Omental fat pad (tissue), 4 donors: ENCODE measurements at places on chromosomes 6 and 20. TPM values are rescaled to one million over a fixed set of nuclear protein-coding genes. Genes with fewer than 3 reads are reported as not detected.

DNA sequence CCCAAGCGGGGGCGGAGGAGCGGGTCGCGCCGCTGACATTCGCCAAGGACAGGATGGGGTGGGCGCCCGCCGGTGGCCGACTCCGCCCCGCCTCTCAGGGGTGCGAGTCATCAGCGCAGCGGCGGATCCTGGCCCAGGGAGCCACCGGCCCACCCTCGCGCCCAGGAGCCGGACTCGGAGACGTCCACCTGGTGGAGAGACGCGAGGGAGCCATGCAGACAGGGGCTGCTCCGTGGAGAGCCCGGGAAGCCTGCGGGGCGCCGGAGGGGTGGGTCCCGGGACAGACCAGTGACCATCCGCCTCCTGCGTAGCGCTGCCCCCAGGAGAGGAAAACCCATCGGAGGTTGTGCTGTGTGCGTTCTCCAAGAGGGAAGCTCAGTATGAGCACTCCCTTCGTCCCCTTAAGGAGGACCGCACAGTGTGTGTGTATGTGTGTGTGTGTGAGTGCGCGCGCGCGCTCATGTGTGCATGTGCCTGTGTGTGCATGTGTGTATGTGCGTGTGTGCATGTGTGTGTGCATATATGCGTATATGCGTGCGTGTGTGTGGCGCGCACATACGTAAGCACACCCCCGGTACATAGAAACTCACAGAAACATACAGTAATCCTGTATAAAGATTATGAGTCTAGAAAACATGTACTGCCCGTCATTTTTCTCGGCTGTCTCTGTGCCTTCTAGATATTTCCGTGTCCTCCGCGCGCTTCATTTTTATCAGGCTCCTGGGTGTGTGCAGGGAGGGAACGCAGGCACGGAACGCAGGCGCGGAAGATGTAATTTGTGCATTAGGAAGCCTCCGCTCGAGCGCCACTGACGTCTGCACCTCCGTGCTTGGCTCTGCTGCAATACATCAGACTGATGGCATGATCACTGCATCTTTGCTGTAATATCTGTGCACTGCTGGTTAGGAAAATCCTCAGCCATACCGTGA, 158.9 kb downstream of the TBXT start:
- DNase-seq: no peak

DNA sequence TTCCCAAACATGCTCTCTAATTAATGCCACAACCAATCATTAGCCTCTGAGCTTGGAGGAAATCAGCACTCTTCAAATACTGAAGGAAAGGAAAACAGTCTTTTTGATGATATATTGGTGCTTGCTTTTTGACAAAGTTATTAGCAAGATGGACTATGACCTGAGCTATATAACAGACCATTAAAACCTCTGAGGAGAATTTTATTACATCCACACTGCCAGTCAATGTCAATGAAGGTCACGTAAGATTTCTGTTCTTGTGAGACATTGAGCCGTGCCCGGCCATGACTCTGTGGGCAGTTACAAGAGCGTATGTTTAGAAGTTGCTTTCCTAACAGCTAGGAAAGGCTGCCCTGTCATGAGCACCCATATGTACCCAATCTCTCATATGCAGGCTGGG, 659.0 kb downstream of the UTRN start:
- DNase-seq: no peak

DNA sequence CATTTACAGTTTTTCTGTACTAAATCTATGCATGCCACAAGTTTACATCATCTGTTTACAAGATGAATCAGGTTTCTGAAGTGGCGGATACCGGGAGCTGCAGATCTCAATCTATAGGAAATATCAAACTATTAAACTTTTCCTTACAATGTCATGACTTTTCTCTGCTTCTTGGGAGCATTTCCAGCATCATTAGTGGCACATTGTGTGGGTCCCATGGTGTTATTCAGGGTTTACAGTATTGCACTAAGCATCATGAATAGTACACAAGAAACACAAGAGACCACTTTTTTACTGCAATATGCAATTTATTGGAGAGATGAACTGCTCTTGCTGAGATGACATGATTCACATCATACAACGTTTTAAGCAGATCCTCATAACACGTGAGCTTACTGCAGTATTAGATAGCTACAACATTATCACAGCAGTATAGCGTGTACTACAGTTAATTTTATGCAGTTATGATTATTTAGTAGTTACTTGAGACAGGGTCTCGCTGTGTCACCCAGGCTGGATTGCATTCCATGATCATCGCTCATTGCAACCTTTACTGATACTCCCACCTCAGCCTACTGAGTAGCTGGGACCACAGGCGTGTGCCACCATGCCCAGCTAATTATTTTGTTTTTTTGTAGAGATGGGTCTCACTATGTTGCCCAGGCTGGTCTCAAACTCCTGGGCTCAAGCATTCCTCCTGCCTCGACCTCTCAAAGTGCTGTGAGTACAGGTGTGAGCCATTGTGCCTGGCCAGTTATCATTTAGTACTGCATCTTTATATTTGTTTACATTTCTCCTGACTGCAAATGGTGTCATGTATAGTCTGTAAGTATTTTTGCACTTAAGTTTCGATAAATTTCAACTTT, 18.4 kb downstream of the BLTP3A start:
- DNase-seq: no peak

- DNase-seq: no peak
Observed at GRCh38 chr6:5361396-5361795, 100.1 kb downstream of the FARS2 start.

Gene CCR6
- total RNA-seq: 1.1 TPM

GRCh38 chr6:82603871-82604270, 240.3 kb downstream of the TPBG start:
- no peak for DNase-seq

GRCh38 chr20:46746956-46747526, 37.6 kb downstream of the SLC2A10 start:
- no peak for DNase-seq

Gene DNAH8
- total RNA-seq: not detected

DNA sequence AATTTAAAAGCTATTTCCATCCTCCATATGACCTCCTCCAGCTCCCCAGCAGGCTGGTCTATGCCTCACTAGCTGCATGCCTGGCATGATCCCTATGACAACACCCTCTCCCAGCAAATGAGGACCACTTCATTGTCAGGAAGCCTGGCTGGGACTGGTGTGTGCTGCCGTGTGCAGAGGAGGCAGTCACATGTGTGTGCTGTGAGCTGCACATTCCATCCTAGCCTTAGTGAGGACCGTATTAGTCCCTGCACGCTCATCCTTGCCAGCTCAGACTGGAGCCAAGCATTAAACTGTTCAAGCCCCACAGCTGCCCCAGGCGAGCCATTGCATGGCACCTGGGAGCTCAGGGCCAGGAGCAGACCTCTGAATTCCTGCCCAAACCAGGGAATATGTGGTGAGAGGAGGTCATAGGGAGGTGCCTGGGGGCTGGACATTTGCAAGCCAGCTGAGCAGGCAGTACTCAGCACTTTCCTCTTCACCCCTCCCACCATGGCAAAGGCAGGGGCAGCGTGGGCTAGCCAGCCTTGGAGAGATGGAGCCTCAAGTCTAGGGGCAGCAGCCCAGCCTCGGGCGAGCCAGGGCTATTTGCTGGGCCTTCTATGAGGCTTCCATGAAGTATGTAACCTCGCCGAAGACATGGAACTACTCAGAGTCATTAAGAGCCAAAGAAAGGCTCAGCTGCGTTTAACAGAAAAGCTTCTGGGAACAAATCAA, 8.7 kb upstream of the CCN5 start:
- DNase-seq: no peak
